ENCODE measurements at places on chromosomes 1 and 21. TPM values are rescaled to one million over a fixed set of nuclear protein-coding genes. Genes with fewer than 3 reads are reported as not detected.

Gene FCRL5
- 0.93 TPM for total RNA-seq

Gene LENEP
- not detected for total RNA-seq

Gene HSF2BP
- 0.41 TPM for total RNA-seq

Gene CITED4
- 23.2 TPM for total RNA-seq

Gene CDKN2C
- 9.6 TPM for total RNA-seq

Gene HPDL
- not detected for total RNA-seq
